ENCODE measurements at places on chromosomes 11 and 22.

DNA sequence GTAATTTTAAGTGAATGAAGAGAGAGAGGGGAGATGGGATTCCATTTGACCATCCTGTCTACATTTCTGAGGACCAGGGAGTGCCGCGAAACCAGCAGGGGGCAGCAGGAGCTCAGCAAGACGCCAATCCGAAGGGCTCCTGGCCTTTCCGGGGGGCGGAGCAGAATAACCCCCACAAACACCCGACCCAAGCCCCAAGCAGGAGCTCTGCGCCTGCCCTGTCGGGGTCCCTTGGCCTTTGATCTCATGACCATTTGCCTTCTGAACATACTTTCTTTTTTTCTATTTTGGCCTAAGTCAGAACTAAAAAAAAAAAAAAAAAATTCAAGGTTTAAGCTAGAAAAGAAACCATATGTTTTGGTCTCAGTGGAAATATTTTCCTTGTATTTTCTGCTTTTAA lies 21.9 kb upstream of the SCN2B start:
- DNase-seq, result peak; percentile 69

- no peak for DNase-seq
Measured at GRCh38 chr11:19642185-19643158, 70.2 kb upstream of the NAV2 start.

DNA sequence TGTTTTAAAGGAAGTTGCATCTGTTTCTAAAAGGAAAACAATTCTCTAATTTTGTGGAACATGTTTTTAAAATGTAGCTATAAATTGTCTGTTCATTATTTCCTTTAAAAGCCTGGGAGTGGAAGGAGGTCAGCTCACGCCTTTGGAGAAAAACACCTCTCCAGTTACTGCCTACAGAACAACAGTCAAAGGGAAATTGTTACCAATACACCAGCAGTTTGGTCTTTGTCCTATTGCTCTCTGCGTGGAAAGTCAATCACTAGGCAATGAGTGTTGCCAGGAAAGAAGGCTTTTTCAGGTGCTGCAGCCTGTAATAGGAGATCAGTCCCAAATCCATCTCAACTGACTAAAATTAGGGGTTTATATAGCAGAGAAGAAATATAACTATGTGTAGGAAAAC lies 22.2 kb downstream of the SVIP start:
- DNase-seq, result no peak

- no peak for DNase-seq
Measured at GRCh38 chr11:125287491-125288210, 123.1 kb downstream of the PKNOX2 start.

DNA sequence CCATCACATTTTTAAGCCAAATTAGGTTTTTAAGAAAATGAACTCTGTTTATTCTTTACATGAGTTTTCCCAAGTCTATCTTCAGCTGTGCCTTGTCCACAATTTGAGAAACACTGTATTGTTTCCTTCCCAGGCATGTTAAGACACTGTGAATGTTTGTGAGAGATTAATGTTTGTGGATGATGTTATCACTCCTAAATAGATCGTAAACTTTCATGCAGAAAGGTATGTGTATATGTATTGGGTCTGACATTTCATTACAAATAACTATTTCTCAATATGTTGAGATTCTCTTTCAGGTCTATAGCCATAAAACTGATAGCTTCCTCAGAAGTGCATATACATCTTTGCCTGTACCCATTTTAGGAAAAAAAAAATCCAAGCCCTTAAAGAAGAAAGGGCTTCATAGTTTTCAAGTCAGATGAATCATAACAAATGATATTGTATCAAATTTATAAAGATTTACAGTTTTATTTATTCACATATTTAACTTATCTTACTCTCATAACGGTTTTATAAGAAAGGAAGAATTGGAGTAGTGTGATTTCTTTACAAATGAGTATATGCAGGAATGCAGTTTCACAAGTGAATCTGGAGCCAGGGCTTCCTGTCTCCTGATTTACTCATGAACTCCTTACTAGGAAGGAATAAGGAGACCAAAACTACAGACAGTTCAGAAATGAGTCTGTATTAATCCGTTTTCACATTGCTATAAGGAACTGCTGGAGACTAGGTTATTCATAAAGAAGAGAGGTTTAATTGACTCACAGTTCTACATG lies 11.2 kb downstream of the OR8D1 start:
- no peak for DNase-seq

- no peak for DNase-seq
Measured at GRCh38 chr11:24286238-24286637, 210.6 kb upstream of the LUZP2 start.

DNA sequence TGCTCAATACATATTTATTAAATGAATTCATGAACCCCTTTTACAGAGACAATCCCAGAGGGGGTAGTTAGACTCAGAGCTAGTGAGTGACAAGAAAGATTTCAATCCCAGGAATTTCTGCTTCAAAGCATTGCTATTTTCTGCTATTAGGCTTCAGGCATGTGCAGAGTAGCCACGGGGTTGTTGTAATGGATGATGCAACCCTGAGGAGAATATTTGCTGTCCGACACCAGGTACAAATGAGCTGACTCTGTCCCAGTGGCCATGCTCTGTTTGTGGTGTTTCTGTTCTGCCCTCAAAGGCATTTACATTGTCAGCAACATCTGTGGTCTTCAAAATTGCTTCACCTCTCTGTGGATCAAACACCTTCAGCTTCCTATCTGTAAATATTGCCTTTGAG lies 102.6 kb downstream of the CSNK2A3 start:
- DNase-seq, result no peak

DNA sequence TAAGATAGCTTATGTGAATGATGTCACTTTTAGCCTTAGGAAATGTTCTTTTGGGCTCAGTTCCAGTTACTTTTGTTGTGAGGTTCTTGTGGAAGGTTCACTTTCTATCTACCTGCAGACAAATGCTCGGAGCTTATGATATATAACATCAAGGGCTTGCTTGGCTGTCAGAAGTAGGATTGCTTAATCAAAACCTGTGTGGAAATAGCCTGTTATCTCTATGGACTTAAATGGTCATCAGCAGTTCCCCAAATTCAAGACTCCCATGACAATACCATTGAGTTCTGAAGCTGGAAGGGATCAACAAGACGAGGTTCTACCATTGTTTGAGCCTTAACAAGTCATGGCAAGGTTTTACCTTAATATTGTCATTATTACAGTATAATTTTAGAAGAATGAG lies 43.8 kb downstream of the FLI1 start:
- DNase-seq, result no peak

DNA sequence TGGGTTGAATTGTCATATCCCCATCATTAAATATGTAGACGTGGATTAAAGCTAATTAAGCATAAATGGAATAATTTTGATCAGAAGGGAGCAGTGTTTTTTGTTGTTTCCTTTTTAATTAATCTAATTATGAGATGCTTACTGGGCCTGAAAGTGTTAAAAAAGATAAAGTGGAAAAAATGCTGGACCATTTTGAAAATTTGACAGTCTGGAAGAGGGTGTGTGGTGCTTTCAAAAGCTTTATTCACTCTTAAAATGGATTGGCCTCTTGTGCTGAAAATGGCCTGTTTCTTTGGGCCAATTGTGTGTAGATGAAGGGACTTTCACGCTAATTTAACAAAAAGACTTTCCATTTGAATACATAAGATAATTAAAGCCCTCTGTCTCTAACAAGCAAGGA lies 1.8 kb downstream of the TNRC6B start:
- DNase-seq, result no peak

DNA sequence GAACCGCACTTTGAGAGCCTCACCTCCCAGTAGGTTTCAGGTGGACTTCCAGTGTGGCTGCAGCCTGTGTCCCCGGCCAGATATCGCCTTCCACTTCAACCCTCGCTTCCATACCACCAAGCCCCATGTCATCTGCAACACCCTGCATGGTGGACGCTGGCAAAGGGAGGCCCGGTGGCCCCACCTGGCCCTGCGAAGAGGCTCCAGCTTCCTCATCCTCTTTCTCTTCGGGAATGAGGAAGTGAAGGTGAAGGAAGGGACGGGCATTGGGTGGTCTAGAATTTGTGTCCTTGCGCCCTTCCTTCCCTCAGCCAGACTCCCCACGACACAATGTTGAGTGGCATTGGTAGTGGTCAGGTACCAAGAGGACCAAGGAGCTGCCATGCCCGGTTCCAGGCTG lies 2.9 kb downstream of the LGALS12 start:
- no peak for DNase-seq

DNA sequence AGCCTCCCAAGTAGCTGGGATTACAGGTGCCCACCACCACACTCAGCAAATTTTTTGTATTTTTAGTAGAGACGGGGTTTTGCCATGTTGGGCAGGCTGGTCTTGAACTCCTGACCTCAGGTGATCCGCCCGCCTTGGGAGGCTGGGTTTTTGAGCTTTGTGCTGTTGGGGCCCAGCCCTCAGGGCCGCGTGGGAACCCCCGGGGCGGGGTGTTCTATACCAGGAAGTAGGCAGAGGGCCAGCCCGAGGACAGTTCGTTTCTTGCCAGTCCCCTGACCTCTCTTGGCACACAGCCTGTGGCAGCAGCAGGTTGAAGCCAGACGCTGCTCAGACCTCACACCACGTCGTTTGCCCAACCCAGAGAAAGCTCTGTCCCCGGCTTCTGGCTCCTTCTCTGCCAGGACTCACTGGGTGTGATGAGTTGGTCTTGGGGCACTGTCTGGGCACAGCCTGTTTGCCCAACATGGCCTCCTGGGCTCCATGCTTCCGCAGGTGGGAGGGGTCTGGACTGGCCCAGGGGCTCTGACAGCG lies 24.9 kb upstream of the CHKA start:
- no peak for DNase-seq

- no peak for DNase-seq
Measured at GRCh38 chr11:79201677-79202347, 239.0 kb downstream of the TENM4 start.

- DNase-seq, result no peak
Measured at GRCh38 chr22:25654676-25655075, 87.3 kb upstream of the MYO18B start.

GRCh38 chr11:62678433-62678769 lies 472 bp downstream of the UBXN1 start:
- DNase-seq, result no peak

GRCh38 chr22:17911312-17911705 lies 113.1 kb downstream of the MICAL3 start:
- no peak for DNase-seq

- DNase-seq, result no peak
Measured at GRCh38 chr11:84969103-84969502, 658.0 kb downstream of the DLG2 start.

GRCh38 chr22:42169055-42169469 lies 38.5 kb upstream of the CYP2D6 start:
- DNase-seq, result peak; percentile 66

DNA sequence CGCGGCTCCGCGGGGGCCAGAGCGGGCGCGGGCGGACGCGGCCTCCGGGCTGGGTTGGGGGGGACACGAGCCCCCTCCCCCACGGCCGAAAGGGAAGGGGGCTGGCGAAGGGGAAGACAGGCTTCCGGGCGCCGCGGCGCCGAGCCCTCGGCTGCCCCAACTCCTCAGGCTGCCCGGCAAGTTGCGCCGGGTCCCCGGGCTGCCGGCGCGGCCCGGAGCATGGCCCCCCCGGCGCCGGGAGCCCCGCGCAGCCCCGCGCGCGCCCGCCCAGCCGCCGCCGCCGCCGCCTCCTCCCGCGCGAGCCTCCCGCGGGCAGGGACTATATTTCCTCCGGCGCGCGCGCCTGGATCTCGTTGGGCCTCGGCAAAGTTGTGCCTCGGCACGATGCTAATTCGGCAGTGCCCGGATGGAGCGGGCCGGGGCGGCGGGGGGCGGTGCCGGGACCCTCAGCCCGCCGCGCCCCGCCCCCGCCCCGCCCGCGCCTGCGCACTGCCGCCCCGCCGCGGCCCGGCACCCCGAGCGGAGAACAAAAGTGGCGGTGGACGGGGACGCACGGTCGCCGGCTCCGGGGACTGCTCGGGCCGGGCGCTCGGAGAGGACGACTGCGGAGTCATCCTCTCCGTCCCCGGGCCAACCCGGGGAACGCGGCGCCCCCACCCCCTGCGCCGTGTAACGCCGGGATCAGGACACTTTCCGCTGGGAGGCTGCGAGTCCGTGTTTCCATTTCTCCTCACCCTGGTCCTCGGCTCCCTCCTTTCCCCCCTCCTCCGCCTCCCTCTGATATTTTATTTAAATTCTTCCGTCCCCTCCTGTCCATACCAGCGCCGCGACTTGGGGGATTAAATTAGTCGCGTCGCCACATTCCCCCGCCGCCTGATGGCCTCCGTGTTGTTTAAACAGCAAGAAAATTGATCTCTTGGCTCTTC lies at the start of gene PHF21B:
Gene PHF21B, minus strand, starts transcription at position 400 of the 926 bp plus-strand sequence. CDS start 456 bp downstream, outside the sequence.
- DNase-seq, result no peak

DNA sequence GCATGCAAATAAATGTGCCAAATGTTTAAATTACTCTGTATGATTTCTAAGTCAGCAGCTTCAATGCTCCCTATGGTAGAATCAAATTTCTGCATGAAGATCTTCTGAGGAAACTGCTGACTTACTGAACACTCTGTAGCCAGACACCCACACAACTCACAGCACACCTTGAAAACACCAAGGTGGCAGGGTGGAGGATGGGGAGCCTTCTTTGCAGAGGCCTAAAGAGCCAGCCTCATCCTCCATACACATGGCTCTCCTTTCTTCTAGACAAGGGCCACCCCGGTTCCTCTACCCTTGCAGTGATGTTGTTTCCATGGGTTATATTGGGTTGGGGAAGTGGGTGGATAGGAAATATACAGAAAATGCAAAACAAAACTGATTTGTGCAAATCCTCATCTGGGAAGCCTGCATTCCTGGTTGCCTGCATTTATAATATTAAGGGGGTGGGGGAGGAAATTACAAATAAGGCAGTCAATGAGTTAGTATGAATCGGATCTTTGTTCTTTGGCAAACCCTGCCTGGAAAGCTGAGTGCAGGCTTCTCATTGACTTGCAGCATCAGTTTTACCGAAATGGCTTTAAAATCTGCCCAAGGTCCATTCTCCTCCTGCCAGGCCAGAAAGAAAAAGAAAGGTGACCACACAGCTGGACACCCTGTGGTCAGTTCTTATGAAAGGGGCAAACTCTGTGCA lies 15.8 kb upstream of the ETS1 start:
- no peak for DNase-seq

- DNase-seq, result no peak
Measured at GRCh38 chr11:89537936-89538335, 46.8 kb upstream of the NOX4 start.
